Fibroblast of pulmonary artery (primary cell): ENCODE measurements at places on chromosomes 6 and 20.

DNA sequence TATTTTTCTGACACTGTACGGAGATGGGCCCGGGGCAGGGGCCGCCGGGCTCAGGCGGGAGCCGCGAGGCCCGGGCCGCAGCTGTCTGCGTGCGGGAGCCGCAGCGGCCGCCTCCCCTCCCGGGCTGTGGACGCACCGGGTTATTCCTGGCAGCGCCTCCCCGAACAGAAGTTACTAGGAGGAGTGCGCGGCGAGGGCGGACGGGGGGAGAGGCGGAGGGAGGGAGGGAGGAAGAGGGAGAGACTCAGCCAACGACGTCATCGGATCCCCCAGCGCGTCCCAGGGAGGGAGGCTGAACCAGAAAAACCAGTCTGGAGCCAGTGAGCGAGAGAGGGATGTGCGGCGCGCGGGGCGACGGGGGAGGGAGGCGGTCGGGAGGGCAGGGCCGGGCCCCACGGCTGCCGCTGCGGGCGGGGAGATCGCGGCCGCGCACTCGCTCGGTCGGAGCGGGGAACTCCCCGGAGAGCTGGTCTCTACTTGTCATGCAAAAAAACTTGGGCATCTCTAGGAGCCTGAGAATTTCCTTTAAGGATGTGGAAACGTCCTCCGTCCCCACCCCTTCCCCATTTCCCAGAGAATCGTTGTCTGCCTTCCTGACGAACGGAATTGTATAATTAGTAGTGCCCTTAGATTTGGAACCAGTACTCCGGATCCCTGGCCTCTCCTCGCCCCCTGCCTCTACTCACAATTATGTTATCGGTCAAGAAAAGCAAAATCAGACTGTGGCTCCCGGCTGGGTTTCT is 1.4 kb upstream of the HIVEP2 start:
- peak; percentile 99 for DNase-seq

DNA sequence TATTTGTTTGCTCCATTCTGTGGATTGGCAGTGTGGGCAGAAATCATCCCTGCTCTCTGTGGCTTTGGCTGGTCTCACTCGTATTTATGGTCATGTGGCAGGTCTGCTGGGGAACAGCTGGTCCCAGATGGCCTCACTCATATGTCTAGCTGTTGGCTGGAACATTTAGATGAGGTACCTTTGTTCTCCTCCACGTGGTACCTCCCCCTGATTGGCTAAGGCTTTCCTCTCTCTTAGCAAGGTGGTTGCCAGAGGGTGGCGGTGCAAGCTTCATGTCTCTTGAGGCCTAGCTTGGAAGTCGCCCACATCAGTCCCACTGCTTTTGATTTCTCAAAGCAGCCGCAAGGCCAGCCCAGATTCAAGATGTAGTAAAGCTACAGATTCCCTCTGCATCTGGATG is 348.5 kb upstream of the BTBD3 start:
- no peak for DNase-seq

DNA sequence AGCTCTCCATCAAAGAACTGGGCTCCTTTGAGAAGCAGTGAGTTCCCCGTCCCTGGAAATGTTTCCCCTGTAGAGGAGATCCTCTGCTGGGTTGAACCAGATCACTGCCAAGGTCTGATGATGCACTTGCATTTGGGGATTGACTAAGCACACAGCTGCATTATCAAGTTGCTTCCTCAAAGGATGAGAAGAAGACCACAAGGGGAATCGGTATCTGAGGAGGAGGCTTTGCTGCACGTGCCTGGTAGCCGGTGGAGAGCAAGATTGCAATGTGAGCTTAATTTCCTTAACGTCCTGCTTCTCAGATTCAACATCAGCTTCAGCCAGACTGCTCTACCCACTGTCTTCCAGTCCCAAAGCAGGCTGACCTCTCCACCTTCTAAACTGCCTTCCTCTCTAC is 128.8 kb upstream of the STMND1 start:
- DNase-seq = no peak

DNA sequence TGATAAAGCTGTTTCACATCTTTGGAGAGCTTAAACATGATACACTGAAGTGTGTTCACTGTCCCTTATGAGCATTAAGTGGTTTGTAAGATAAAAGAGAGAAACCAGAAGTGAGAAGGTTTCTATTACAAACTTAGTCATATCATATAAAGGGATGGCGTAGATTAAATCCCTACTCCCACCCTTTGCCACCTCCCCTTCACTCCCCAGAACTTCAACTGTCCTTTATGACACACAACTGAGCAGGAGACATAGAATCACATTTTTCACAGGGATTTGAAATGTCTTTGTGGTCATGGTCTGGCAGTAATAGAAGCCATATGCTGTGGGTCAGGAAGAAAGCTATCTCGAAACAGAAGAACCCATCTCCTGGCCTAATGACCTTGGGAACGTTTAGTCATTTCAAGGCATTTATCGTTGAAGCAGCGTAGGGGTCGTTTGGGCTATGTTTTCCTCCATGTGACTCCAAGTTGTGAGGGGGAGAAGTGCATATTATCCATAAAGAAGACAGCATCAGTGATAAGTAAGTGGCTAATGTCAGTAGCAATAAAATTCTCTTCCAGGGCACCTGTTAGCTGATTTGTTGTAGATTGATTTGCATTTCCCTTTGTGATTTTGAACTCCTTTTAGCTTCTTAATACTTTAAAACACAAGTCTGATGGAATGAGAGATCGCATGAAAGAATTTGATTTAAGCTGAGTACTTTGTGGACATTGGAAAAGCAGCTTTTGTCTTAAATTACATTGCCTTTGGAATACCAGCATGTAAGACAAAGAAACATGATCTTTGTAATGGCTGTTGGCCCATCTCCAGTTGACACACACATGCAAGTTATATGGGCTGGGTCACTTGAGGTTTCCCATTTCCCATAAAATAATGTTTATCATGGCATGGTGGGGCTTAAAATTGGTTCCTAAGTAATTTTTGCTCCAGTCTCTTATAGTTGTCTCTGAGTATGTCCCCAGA is 501.5 kb upstream of the FLRT3 start:
- no peak for DNase-seq

DNA sequence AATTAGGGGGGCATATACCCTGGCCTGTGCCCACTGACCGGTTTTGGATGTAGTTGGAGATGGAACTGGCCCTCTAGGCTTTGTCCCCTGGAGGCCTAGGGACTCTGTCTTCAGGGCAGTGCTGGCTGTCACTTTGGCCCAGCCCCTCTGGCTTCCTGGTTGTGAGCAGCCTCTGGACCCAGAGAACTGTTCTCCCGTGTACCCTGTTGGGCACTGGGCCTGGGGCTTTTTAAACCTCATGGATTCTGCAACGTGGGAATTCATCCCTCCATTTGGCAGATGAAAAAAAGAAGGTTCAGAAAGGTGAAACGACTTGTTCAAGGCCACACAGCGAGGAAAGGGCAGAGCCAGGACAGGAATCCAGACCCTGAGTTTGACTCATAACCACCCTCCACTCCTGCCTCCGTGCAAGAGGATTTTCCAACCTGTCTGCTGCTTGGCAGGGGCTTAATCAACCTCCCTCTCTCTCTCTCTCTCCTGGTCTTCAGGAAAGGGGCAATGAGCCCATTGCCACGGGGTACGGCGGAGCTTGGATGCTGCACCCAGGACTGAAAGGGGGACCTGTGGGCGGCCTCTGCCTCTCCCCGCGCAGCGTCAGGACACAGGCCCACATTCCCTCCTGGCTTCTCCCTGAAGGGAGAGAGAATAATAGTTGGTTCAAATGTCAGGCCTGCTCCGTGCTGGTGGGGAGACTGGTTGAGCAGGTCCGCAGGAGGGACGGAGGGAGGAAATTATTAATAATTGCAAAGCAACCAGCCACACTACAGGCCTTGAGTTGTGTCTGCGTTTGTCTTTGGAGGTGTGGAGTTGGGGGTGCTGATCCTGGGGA is 56.0 kb downstream of the CEBPB start:
- DNase-seq = no peak

DNA sequence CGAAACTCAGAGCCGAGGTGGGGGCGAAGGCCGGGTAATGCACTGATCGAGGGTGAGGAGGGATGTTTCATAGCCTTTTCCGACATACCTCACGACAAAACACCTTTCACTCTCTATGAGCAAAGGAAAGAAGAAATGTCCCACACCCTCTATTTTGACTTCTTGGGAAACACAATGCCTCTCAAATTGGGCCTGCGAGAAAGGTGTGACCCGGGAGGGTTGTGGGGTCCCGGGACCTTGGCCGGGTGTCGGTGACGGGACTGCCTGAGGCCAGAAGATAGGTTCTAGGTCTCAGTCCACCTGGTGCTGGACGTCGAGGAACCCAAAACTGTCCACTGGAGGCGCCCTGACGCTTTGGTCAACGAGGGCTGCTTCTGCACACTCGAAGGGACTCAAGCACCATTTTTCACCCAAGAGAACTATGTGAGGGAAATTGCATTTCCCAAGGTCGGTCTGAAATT is 41.1 kb upstream of the OSTM1 start:
- DNase-seq = peak; percentile 51

GRCh38 chr6:2783188-2783963 is 18.2 kb downstream of the WRNIP1 start:
- no peak for DNase-seq
